Ecto neural progenitor cell (in vitro differentiated cells): ENCODE measurements at places on chromosomes 3 and 15.

- no peak for DNase-seq
Observed at GRCh38 chr15:76258460-76258859, 52.8 kb downstream of the ETFA start.

DNA sequence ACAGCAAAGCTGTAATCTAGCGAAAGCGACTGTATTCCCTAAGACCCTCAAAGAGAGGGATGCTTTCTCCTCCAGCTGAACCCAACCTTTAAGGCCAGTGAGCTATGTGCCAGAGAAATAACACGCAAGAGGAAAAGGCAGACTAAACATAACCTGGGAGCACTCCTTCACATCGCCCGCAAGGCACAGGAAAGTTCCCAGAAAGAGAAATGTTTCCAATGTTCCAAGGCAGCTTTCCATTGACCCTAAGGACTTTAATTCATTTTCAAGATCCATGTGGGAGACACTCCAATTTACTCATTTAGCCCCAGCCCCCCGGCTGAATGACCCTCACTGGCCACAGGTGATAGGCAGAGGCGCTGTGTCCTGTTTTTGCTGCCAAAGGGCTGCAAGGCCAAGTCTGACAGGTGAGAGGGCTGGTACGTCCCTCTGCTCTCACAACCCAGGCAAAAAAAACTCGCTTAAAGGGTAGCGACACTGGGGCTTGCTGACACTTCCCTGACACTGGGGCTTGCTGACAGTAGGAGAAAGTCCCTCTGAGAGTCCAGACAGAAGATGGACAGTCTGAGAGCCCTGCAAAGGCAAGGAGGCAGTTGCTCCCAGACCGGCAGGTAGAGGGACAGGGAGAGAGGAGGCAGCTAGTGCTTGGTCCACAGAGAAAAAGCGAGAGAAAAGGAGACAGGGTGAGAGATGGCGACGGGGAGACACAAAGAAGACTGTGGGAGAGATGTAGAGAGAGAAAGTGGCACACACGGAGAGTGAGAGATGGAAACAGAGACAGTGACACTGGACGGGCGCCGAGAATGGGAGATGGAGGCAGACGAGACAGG is 702 bp downstream of the ARHGEF3 start:
- DNase-seq = no peak

GRCh38 chr3:20254268-20255117 is 68.5 kb upstream of the SGO1 start:
- no peak for DNase-seq

GRCh38 chr15:33644304-33644703 is 324.0 kb upstream of the CHRM5 start:
- DNase-seq = no peak

DNA sequence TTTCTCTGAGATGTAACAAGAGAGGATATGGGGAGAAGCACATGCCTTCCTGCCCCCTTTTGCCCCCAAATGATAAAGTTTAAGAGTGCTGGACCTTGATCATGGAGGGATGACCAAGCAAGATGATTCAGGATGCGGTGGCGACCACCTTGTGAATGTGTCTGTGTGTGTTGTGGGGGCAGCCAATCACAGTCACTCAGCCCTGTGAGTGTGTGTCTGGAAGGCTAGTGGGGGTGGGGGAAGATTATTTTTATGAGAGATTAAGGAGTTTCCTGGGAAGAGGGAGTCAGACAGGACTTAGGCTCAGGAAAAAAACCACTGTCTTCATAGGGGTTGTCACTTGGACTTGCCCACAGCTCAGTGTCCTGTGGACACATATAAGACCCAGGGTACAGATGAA is 57.8 kb upstream of the KY start:
- DNase-seq = no peak
